Renal cortex interstitium (tissue), 15 donors: ENCODE measurements at places on chromosomes 1 and 21. TPM values are rescaled to one million over a fixed set of nuclear protein-coding genes. Genes with fewer than 3 reads are reported as not detected.

- no peak for DNase-seq
Measured at GRCh38 chr21:34046917-34047316, 26.5 kb upstream of the MRPS6 start.

DNA sequence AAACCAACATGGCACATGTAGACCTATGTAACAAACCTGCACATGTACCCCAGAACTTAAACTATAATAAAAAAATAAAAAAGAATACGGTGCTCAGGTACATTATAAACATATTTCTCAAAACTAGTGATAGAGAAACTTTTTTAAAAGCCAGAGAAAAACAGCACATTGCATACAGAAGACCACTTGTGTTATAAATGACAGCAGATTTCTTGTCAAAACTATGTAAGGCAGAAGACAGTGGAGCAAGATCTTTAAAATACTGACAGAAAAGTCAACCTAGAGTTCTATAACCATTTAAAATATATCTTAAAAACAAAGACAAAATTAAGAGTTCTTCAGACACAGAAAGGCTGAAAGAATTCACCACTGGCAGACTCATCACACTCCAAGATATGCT, 144.7 kb downstream of the NEGR1 start:
- DNase-seq = no peak

- DNase-seq = no peak
Measured at GRCh38 chr21:32437729-32438128, 25.2 kb downstream of the EVA1C start.

GRCh38 chr1:19341201-19342061, 29.3 kb downstream of the SLC66A1 start:
- peak; percentile 50 for DNase-seq

GRCh38 chr1:224054012-224054411, 59.9 kb upstream of the FBXO28 start:
- DNase-seq = no peak

GRCh38 chr1:96187020-96187419, 534.6 kb upstream of the PTBP2 start:
- DNase-seq = no peak

- DNase-seq = no peak
Measured at GRCh38 chr1:61247881-61248752, 165.8 kb downstream of the NFIA start.

- no peak for DNase-seq
Measured at GRCh38 chr1:107840725-107841124, 124.3 kb downstream of the VAV3 start.

DNA sequence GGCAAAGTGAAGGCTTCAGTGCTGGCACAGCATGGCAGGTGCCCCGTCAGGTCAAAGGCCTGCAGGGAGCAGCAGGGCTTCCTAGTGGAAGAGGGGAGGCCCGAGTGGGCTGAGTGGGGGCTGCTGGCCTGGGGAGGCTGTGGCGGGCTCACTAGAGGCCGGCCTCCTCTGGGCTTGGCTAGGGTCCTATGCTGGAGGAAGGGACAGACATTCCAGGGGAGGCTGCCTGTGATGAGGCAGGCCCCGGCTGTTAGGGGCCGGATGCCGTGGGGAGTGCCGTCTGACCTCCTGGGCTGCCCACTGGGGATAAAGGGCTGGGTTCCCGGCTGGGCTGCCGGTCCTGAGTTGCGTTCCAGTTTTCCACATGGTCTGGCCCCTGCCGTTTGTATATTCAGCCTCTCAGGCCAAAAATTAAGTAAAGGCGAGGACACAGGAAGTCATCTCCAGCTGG, 21.1 kb downstream of the PRXL2B start:
- no peak for DNase-seq

- DNase-seq = no peak
Measured at GRCh38 chr1:242870966-242871365, 346.5 kb upstream of the PLD5 start.

DNA sequence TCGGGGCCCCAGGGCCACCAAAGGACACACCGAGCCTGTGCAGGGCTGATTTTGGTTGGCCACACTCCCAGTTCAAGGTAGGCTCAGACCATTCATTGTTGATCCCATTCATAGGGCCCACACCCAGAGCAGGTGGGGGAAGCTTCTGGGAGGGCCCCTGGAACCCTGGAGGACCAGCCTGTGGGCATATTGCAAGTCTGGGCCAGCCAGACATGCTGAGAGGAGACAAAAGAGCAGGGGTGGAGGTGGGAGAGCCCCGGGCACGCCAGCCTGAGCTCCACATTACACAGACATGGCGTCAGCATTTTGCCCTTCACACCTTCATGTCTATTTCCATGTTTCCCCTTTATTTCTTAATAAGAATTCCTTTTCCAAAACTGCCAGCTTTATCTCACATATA, 25.7 kb downstream of the PMVK start:
- DNase-seq = no peak

DNA sequence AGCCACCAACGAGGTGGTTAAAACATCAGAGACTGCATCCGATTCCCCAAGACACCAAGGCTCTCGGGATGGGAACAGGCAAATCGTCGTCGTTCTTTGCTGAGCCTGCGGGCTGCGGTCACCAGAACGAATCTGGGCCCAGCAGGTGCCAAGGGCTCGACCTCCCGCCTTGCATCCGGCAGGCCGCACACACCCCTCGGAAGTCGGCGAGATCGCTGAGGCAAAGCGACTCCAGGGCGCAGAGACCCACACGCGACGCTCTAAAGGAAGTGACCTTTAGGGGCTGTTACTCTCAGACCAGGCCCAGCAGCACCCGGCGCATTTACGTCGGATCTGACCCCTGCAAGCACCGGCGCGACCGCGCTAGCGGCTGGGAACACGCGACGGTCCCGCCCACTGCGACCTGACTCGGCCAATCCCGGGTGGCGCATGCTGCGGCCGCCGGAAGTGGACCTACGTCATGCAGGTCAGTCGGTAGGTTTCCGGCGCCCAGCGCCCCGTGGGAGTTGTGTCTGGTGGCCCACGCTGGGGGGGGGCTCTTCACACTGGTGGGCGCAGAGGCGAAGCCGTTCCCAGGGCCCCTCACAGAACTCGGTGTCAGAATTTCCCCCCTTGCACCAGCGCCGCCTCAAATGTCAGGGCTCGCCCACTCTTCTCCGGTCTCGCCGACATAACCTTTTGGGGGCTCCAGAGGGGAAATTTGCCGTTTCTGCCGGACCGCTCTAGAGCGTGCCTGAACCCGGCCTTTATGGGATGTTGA, 7.5 kb upstream of the PARK7 start:
- peak; percentile 86 for DNase-seq

- DNase-seq = no peak
Measured at GRCh38 chr1:234971586-234972297, 156.9 kb downstream of the TOMM20 start.

- DNase-seq = no peak
Measured at GRCh38 chr1:52914463-52914862, 7.1 kb downstream of the ECHDC2 start.

DNA sequence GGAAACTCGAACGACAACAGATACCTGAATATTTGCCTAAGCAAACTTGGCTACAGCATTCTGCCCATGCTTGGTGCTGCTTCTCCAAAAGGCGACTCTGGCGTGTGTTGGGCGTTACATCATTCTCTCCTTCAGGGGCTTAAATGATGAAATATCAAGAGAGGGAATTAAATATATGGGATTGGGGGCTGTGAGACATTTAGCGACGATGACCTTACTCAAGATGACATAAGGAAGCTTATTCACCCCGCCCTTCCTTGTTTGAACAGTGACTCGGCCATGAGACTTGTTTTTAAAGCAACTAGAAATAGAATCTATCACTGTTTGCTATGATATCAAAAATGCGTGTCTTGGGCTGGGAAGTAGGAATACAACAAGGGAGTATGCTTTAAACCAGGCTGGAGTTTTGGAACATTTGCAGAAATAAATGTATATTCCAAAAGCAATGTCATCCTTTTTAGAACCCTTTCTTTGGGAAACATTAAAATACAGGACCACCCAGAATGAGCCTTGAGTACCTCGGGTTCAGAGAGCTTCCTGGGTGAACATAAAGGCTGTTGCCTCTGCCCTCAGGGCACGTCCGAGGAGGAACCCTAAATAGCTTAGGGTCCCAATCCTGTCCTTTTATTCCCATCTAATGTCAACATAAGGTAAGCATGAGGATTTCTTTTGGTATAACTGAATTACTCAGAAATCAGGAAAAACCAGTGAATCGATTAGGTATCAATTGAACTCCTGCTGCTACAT, 123.3 kb upstream of the SLC45A1 start:
- DNase-seq = no peak

DNA sequence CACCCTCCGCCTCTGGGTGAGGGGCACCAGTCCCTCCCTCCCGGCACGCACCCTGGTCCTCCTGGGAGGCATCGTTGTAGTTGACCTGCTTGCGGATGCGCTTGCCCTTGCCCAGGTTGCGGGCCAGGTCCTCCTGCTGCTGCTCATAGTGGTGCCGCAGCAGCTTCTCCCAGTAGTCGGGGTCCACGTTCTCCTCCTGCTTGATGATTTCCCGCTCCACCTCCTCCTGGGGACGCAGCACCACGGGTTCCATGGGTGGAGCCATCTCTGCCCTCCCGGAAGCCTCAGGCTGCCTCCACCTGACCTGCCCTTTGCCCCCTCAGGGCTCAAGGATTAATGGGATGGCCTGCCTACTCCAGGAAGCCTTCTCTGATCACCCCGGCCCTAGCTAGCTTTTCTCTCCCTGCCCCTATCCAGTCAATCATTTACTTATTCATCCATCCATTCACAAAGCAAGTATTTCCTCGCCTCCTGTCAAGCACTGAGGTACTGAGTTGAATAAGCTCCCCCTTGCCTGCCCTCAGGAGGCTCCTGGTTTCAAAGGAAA, 53.5 kb downstream of the CHD5 start:
- DNase-seq = no peak

DNA sequence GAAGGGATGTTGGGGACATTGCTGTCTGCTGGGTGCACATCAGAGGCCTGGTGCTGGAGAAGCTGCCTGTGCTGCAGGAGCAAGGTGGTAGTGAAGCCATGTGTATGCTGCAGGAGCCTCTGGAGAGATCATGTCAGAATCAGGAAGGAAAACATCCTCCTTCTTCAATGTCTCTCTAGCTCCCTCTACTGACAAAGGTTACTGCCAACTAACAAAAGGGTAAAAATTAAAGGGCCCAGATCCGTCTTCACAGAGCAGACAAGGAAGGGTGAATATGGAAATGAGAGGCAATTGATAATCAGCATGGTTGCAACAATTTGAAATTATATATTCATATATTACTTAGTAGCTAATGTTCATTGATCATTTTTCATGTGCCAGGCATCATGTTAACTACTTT, 32.2 kb downstream of the FAM177B start:
- no peak for DNase-seq

DNA sequence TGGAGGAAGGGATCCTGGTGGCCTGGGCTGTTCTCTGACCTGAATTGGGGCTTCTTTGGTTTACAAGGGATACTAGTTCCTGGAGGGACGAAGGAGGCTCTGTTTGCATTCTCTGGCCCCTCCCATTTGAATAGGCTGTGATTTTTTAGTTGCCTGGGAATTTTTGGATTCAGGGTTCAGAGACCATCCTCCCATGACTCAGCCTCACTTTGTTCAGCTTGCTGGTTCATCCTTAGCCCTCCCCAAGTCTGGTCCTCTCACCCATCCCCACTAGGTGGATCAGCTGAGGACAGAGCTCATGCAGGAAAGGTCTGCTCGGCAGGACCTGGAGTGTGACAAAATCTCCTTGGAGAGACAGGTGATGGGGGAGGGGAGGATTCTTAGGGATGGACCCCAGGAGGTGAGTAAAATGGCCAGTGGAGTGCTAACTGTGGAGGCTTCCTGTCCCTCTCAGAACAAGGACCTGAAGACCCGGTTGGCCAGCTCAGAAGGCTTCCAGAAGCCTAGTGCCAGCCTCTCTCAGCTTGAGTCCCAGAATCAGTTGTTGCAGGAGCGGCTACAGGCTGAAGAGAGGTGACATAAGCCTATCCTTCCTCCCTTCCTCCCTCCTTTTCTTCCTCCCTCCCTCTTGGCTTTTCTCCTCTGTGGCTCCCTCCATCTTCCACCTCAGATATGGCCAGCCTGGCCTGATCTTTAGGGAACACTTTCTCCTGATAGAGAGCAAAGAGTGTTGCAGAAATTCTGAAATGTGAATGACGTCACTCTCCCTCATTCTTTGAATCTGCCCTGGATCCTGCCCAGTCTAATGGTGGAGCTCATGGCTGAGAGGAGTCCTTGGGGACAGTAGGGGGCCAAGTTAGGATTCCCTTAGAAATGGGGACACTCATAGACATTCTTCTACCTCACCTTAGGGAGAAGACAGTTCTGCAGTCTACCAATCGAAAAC, 4.5 kb upstream of the TUFT1 start:
- DNase-seq = no peak

DNA sequence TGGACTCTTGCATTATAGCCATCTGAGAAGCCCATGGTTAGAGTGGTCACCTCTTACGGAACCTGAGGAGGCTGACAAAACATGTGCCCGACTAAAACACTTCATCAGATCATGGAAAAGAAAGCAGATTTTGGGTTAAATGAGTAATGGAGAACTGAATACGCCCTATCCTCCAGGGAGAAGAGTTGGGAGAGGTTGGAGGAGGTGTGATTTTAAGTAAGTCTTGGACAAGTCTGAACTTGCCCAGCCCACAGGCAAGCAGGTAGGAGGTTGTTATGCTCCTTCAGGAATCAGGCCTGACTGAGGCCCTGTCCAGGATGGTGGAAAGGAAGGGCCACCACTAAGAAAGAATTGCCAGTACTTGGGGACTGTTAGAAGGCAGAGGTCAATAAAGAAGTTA, 255.8 kb downstream of the TGFB2 start:
- no peak for DNase-seq

DNA sequence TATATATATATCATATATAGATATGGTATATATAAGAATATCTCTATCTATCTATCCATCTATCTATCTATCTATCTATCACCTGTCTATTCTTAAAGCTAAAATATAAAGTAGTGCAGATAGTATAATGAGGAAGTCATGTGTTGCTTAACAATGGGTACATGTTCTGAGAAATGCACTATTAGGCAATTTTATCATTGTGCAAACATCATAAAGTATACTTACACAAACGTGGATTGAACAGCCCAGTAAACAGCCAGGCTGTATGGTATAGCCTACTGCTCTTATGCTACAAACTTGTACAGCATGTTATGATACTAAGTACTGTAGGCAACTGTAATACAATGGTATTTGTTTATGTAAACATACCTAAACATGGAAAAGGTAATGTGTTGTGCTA, 621.0 kb upstream of the NCAM2 start:
- DNase-seq = no peak

DNA sequence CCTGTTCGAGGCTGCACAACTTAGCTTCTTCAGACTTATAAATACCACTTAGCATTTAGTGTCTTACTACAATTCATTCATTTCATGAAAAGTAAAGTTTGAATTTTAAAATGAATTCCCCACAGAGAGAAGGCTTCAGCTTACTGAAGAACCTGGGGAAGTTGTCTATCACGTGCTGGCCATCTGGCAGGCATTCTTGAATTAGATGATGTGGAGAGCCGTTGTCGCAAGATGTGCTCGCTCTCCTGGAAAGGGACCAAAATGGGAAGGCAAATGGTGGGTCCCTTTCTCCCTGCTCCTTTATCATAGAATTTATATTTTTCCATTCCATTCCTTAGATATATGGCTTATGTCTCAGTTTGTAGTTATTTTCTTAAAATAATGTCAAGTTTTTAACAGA, 90.5 kb downstream of the CD247 start:
- no peak for DNase-seq

The ARHGEF16 gene
- 18.3 TPM for polyA plus RNA-seq

The CLEC20A gene
- polyA plus RNA-seq = 0.47 TPM

The CRABP2 gene
- polyA plus RNA-seq = 120 TPM

The LRRN2 gene
- polyA plus RNA-seq = 14.2 TPM

The ACOT7 gene
- polyA plus RNA-seq = 34.0 TPM

The GIPC2 gene
- polyA plus RNA-seq = 20.7 TPM

The LIPI gene
- 0.16 TPM for polyA plus RNA-seq

The RHCE gene
- 0.62 TPM for polyA plus RNA-seq

The MX2 gene
- polyA plus RNA-seq = 1.2 TPM

The MCOLN3 gene
- polyA plus RNA-seq = 27.1 TPM

The PADI1 gene
- not detected for polyA plus RNA-seq

The CELF3 gene
- polyA plus RNA-seq = 0.26 TPM

The HFM1 gene
- polyA plus RNA-seq = 8.2 TPM
